CD4-positive, alpha-beta T cell treated with Interleukin-17A for 1 hour (primary cell): ENCODE measurements at places on chromosomes 1 and 21.
A peak's percentile ranks its signal among the peaks of the same experiment; 100 is the strongest.

- DNase-seq: no peak
Measured at GRCh38 chr1:242055749-242056320, 56.9 kb upstream of the MAP1LC3C start.

DNA sequence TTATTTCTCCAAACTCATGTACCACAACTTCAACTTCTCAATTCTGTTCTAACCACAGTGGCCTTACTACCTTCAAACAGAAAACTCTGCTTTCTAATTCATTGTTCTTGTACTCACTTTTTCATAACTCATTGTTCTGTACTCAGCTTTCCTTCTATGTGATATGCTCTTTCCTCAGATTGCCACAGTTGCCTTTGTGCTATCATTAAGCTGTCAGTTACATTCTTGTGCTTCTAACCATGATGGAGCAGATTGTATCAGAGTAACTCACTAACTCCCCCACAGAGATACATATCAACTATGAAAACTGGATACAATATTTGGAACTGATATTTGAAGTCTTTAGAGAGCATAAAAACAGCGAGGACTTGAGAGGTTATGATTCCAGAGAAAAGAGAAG, 1213.7 kb downstream of the KCNT2 start:
- DNase-seq: no peak

- no peak for DNase-seq
Measured at GRCh38 chr1:211638689-211639101, 36.7 kb downstream of the NEK2 start.

- DNase-seq: no peak
Measured at GRCh38 chr1:23370330-23370708, 683 bp upstream of the ZNF436 start.

DNA sequence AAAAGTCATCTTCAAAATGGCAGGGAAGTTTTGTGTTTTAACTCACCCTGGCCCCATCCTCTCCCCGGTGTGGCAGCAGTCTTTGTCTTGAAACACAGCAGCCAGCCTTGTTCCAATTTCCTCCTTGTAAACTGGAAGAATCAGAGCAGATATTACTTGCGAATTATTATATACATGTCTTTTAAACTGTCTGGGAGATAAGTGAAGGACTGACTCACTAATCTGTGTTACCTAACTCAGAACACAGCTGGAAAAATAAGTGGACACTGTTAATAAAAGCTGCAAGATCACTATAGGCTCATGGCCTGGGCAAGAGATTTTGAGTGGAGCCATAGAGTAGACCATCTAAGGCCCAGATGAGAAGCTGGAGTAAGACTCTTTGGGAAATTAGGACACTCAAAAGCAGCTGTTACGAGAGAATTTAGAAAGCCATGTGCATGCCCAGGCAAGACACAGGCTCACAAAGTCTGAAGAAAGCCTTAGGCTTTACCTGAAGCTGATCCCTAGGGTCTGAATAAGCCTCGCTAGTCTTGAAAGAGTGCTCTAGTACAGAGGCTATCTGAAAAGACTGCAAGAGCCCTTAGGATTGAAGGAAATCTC, 233.0 kb upstream of the RAB4A start:
- DNase-seq: no peak

DNA sequence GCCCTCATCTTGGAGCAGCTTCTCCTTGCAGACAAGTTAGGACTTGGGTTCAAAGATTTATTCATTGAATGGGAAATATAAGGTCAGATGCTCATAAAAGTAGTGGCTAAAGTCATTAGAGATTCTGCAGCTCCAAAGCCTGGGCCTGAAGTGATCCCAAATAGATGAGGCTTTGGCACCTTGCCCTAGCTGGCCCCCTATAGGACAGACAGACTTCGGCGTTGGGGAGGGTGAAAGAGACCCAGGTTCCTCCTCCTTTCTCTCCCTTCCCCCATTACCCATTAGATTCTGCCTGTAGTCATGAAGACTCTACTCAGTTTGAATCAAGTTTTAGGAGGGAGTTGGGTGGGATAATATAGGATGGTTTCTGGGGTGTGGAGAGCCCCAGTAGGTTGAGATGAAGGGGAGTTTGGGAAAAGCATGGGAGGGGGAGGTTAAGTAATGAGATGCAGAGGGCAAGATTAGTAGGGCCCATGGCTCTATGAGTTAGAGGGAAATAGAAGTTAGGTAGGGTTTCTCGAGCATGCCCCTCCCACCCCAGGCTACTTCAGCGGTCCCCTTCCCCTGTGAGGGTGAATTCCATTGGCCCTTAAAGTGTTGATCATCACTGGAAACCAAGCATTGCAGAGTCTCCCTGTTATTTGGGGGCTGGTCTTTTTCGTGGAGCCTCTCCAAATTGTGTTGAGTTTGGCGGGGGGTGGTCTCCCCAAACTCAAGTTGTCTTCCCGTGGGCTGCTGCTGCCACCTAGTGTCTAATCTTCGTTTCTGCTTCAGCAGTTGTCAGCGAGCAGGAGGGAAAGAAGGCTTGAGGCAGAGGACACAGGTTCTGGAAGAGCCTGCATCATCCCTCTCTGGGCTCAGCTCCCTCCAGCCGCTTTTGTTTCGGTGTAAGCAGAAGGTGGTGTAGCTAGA, 2.1 kb upstream of the AHDC1 start:
- peak; percentile 73 for DNase-seq

DNA sequence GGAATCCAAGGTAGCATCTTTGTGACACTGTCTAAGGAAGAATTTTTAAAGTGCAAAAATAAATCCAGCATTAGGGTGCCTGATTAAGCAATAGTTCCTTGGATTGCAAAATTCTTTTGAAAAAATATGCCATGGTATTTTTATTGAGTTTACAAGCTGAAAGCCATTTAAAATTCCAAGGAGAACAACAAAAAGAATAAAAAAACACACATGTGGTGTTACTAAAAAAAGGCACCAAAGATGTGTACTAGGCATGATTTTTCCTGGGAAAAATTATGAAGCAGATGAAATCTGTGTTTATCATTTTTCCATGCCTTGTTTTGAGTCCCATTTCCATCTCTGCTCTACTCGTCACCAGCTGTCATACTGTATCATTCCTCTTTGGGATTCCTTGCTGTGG, 157.0 kb upstream of the ZNHIT6 start:
- no peak for DNase-seq

DNA sequence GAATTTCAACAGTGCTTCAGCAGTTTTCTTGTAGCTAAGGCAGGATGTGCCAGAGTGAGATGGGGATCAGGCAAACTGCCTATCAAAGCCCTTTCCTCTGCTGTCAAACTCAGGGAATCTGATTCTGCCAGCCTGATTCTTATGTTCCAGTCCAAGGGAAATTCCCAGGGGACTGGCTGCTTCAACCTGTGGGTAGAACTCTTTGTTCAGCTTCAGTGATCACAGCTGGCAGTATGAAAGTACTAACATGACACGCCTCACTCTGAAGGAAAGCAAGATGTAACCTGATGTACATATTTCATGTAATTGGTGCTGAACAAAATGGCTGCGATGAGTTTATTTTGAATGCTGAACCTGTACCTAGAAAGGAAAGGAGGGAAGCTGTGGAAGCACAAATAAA, 40.1 kb upstream of the SLC5A9 start:
- no peak for DNase-seq

DNA sequence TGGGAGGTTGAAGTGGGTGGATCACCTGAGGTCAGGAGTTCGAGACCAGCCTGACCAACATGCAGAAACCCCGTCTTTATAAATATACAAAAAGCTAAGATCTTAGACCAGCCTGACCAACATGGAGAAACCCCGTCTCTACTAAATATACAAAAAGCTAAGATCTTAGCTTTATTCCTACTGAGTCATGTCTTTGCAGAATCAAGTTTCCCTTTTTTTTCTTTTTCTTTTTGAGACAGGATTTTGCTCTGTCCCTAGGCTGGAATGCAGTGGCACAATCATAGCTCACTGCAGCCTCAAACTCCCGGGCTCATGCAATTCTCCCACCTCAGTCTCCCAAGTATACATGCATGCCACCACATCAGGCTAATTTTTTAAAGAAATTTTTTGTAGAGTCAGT, 21.4 kb downstream of the KDM5B start:
- no peak for DNase-seq

GRCh38 chr21:35529171-35529863, 480.2 kb upstream of the RUNX1 start:
- peak; percentile 49 for DNase-seq

DNA sequence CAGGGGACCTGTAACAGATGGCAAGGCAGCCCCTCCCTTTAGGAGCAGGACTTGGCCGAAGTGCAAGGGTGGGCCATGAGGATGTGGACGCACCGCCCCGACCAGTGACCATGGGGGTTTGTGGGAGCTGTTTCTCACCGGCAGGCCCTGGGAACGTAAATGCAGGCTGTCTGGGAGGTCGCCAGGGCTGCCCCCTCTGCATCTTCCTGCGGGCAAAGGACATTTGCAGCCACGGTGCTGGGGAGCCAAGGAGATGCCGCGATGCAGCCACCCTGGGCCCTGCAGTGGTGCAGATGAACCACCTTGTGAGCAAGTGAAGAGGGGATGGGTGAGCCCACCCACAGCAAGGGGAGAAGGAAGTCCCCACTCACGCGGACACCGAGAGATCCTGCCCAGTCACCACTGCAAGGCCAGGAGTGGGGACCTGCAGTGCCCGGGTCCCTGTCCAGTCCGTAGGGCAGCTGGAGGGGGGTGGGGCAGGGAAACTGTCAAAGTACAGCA, 121.1 kb downstream of the SIK1 start:
- DNase-seq: no peak

GRCh38 chr1:235495551-235495950, 8.7 kb downstream of the B3GALNT2 start:
- no peak for DNase-seq

DNA sequence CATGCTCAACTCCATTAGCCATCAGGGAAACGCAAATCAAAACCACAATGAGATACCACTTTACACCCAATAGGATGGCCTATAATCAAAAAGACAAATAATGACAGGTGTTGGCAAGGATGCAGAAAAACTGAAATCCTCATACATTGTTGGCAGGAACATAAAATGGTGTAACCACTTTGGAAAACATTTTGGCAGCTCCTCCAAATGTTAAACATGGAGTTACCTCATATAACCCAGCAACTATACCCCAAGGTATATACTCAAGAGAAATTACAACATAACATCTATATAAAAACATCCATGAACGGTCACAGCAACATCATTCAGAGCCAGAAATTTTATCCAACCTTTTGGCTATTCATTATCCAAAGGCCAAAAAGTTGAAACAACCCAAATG, 11.6 kb downstream of the EIF4G3 start:
- no peak for DNase-seq

GRCh38 chr1:54865238-54866073, 21.5 kb downstream of the DHCR24 start:
- DNase-seq: no peak

- DNase-seq: no peak
Measured at GRCh38 chr1:34342334-34342733, 165.6 kb downstream of the C1orf94 start.

DNA sequence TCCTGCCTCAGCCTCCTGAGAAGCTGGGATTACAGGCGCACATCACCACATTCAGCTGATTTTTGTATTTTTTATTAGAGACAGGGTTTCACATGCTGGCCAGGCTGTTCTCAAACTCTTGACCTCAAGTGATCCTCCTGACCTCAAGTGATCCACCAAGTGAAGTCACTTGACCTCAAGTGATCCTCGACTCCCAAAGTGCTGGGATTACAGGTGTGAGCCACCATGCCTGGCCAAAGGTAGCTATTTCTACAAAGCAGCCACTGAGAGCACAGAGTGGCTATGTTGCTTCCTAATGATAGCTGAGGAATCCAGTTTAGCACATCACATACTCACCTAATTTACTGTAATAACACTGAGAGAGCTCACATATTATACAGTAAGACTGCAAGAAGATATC, 44.8 kb upstream of the CPLANE2 start:
- DNase-seq: no peak

- DNase-seq: no peak
Measured at GRCh38 chr1:21396516-21396915, 43.4 kb upstream of the NBPF3 start.

GRCh38 chr21:46368533-46369285, 44.8 kb downstream of the PCNT start:
- DNase-seq: peak; percentile 53

DNA sequence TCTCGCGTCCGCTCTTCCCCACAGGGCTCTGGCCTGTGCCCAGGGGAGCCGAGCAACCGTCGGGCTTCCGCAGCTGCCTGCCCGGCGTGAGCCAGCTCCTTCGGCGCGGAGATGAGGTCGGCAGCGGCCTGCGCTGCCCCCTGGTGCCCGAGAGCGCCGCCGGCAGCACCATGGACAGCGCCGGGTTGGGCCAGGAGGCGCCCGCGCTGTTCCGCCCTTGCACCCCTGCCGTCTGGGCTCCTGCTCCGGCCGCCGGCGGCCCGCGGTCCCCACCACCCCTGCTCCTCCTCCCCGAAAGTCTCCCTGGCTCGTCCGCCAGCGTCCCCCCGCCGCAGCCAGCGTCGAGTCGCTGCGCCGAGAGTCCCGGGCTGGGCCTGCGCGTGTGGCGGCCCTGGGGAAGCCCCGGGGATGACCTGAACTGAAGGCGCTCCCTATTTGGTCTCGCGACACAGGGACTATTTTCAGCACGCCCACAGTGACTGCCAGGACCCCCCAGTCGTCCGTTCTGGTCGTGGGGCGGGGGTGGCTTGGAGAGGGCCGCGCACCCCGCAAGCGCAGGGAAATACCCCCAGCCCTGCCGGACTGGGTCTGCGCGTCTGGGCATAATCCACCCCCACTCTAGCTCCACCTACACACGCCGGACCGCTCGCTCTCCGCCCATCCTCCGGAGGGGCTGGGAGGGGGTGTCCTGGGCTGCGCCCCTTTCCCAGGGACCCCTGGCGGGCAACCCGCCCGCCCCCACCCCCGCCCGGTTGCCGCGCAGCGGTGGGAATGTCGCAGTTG, 1.3 kb downstream of the HES3 start:
- DNase-seq: peak; percentile 80

DNA sequence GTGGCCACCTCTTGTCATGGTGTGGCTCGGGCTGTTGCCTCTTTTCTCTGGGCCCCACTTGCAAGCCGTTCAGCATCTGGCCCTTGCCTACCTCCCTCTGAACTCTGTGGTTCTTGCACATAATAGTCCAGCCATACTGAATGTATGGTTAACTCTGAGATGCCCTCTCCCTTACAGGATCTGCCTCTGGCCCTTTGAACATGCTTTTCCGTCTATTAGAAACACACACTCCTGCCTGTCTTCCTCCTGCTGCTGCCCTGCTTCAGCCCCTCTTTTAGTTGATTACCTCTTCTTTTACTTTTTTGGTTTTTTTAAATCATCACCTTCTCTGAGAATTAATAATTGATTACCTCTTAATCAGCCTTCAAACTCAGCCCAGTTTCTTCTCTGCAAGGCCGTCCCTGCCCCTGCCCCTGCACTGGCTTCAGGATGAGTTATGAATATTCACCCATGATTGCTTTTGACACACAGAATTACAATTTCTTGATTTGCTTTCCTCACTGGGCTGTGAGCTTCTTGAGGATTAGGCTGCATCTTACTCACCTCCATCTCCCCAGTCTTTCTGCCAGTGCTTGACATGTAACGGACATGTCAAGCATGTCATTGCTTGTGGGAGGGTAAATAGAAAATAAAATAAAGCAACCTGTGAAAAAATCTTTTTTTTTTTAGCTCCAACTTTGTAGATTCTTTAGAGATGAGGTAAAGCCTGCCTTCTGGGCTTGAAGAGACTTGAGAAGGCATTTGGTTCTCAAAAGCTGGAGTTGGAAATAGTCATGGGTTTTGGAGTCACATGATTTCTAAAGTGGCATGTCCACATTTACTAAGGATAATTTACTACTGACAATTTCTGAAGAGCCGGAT, 158.3 kb downstream of the PLXNA2 start:
- no peak for DNase-seq
